Skin of body (tissue), 3 donors: ENCODE measurements at places on chromosomes 2 and 18.

DNA sequence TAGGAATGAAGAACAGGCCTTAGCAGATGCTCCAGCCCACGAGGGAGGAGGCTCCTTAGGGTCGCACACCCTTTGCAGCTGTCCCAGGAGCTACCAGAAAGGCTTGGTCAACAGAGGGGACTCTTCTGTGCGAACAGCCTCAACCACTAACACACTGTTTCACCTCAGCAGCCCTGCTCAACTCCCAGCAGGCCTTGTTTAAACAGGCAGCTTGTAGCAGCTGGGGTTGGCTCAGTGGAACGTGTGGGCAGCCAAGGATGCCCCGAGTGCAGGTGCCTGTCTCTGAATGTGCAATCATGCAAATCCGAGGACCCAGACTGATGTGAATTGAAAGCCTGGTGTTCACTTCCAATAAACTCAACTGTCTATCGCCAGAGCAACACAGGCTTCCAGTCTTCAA is 88.7 kb upstream of the CXCR4 start:
- no peak for DNase-seq

GRCh38 chr18:45518311-45519155 is 96.7 kb upstream of the SLC14A2 start:
- DNase-seq: no peak

DNA sequence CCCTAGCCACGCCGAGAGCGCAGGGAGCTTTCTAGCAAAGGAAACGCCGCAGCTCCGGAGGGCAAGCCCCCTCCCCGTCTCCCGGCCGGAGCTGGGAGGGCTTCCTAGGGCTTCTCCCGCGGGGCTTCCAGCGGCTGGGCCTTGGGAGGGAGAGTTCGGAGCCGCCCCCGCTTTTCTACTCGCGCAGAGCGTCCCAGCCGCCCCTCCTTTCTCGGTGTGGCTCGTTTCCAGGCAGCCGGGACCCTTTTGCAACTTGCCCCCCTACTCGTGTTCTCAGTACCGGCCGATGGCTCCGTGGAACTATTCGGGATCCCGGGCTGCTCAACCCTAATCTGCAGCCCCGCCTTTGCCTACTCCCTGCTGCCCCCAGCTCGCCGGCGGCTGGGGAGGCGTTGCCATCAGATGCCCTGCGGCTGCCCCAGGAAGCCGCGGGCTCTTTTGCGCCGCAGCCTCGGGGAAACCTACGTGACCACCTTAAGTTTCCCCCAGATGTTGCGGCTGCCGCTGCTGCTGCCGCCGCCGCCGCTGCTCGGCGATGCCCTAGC is 1.5 kb upstream of the NR4A2 start:
- DNase-seq: peak; percentile 64

- peak; percentile 4 for DNase-seq
Observed at GRCh38 chr2:206083602-206084438, 2.2 kb downstream of the INO80D start.

- no peak for DNase-seq
Observed at GRCh38 chr2:241061275-241061674, 40.8 kb downstream of the MTERF4 start.

GRCh38 chr2:48435909-48436308 is 94.0 kb upstream of the STON1 start:
- DNase-seq: no peak

GRCh38 chr2:11082880-11083279 is 72.4 kb upstream of the SLC66A3 start:
- no peak for DNase-seq

GRCh38 chr2:229748950-229749349 is 34.6 kb upstream of the DNER start:
- no peak for DNase-seq

DNA sequence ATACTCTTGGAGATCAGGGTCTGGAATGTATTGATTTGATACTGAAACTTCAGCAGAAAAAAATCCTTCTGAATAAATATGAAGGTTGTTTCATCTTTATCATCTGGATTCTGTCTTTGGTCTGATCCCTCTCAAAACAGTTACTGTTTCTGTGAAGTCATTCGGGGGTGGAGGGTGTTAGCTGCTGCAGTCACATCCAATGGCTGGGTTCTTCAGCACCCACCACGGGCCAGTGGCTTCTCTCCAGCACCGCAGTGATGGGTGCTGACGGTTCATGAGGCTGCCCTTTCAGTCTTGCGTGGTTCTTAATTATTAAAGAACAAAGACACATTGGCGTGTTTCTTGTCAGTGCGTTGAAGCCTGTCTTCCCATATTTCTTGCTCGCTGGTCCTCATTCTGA is 148.0 kb downstream of the LDLRAD4 start:
- DNase-seq: no peak

DNA sequence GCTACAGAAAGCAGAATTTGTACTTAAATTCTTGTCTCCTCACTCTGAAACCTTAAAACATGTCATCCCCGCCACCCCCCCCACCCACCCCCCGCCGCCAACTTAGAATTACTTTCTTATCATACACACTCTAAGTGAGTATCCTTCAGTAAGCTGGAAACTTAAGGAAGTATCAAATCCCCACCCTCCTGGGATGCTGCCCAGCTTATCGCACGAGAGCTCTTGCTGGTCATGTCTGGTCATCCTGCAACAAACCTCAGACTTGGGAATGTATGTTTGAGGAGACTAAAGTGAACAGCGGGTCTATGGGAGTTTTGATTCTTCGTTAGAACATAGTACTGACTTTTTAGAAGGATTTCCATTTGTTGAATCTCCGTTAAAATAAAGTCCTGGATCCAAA is 203.3 kb downstream of the PTGR3 start:
- no peak for DNase-seq

DNA sequence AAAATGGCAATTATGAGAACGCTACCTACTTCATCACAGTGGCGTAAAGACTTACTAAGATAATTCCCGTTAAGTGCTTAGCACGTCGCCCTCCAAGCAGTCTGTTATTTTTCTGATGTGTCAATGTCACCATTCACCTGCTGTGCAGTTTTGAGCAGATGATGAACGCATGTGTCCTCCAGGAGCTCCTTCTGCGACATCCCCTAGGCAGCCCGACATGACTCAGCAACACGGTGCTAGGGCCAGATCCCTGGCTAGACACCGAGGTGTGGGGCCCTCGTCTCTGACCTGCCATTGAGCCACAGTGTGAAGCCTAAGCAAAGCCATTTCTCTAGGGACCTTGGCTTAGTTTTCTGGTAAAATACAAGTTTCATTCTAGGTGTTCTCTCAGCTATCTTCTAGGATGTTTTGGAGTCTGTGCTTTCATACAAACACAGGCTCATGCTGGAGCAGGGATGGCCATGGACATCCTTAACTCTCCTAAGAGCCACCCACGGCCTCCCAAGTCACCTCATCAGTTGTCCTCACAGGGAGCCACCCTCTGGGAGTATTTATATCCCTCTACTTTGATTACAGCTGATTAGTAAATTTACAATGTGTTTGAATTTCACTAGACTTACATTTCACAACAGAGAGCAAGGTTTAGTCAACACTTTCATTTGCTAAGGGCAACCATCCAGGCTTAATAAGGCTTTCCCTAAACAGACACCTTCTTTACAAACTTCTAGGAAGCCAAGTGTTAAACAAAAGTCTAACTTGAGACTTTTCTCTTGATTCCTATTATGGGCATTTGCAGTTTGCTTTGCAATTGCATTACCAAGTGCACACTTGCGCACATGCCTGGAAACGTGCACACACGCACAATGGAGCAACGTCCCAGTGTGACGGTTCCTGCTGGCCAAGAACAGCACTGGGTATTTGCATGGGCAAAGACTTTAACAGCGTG is 376.8 kb upstream of the ID2 start:
- no peak for DNase-seq

DNA sequence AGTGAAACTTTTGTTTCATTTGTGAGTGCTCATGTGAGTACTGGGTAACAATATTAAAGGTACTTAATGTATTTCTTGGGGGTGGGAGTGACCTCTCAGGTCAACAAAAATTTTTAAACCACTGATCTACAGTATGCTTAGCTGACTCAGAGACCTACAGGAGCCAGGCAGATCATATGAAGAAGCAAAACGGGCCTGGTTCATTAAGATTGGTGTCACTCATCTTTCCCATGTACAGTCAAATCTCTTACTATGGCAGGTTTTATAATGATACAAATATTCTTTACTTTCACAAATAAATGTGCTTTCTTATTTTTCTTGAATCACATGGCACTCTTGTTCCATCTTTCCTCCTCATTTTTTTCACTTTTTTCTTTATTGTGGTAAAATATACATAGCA is 7.7 kb upstream of the TMSB10 start:
- DNase-seq: no peak

DNA sequence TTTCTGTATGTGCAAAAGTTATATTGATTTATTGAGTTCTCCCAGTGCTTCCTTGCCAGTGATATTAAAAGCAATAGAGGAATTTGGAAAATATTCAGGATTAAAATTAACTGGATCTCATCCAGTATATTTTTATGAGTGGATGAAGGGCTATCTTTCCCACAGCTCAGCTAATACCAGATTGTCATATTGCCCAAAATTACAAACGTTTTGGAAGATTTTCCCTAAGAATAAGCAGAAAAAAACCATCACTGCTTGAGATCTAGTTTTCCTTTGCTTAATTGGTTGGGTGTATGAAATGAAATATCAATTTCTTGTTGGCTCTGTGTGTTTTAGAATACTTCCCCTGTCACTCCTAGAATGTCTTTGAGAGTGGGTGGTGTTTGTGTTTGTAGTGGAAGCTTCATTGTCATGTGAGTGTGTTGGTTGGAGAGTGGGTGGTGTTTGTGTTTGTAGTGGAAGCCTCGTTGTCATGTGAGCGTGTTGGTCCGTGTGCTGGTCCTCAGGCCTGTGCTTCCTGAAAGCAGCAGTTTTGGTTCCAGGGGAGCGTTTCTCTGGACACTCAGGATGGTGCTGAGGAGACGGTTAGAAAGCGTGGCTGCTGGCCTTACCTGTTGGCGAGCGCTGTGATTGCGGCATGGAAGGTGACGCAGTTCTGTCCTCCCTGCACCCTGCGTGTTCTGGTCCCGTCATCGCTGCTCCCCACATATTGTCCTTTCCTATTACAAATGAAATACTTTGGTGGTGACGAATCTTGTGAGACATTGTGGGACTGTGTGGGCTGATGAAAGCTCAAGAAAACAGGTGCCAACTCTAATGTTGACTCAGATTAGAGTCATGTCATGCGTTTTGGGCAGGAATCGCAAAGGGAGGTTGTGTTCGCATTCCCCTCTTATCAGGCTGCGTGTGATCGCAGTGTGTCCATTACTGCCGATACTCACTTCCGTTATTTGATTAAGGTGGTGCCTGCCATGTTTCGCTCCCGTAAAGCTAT is 12.4 kb downstream of the ASB1 start:
- peak; percentile 39 for DNase-seq

DNA sequence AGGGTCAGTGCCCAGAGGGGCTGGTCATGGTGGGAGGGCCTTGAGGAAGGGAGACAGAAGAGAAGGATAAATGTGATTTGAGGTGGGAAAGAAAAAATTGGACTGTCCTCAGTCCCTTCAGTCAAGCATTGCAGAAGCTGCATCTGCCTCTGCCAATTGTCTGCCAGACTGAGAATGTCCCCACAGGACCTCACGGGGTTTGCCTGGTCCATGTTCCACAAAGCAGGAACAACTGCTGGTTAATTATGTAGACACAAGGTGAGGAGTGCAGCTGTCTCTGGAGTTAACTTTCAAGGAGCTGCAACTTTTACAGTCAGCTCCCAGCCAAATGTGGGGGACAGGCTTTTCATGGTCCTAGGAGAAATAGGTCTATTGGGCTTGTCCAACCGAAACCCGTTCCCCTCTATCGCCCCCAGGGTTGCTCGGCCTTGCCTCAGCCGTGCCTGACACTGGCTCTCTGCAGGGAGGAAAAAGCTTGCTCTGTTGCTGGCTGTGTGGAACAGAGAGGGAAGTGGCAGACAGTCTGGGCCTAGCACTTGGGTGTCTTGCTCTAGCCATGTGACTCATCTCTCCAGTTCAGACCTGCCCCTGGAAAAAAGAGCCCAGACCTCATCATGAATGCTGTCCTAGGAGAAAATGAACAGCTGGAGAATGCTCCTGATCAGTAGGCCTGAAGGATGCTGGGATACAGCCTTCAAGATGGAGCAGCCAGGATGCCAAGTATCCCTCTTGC is 31.1 kb upstream of the PAX8 start:
- no peak for DNase-seq
